ENCODE measurements at places on chromosomes 6 and 20.

DNA sequence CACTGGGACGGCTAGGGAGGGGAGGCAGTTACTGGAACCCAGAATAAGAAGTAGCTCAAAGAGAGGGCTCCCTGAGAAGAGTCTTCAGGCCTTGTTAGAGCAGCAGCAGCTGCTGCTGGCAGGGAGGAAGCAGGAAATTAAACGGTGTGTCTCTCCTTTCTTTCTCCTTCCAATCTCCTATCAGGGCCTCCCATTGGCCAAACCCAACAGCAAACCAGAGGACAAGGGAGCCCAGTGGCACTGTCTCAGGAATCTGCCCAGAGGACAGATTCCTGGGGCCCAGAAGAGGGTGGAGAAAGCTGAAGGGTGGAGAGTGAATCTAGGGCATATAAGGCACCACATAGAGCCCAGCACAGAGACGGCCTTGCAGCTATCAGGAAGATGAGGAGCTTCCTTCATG, 10.2 kb downstream of the BTN3A1 start:
- DNase-seq: no peak

DNA sequence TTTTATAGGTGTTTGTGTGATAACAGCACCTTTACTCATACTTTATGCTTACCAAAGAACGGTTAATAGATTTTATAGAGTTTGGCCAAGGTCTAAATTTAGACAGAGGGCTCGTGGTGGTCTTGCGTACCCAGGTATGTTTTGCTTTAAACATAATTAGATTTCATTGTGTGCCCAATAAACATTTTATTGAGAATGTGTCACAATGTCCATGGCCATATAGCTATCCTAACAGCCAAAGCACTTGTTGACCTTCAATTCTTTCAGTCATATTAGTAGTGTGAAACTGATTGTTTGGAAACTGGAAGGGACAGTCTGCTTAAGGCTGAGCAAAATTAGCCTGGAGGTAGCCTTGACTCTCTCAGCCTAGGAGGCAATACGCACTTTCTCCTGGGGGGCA, 48.3 kb upstream of the HDGFL1 start:
- no peak for DNase-seq

GRCh38 chr6:170433163-170434116, 119.7 kb downstream of the PSMB1 start:
- no peak for DNase-seq

- DNase-seq: no peak
These were observed 16.7 kb downstream of the ZNF292 start for GRCh38 chr6:87171938-87172633.

- no peak for DNase-seq
These were observed 78.5 kb upstream of the SIRPA start for GRCh38 chr20:1816384-1817381.

DNA sequence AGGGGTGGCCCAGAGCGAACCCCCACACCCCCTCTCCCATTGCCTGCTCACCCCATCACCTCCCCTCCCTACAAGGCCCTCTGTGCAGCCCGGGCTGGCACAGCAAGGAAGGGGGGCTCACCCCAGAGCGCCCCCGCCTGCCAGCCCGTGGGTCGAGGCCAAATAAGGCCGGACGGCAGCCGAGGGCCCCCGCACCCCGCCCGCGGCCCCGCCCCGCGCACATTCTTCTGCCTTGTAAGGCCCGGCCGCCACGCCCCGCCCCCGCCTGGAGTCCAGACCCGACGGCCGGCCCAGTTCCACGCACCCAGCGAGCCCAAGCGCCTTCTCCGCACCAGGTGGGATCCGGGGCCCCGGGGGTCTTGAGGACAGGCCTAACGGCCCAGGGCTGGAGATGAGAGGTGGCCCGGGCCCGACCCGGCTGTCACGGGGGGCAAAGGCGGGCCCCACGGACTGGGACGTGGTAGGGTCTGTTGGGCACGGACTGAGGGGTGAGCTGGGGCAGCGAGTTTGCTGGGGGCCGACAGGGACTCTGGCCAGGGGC, at the start of gene MYL9:
MYL9 (plus strand) TSS at position 293 of the 541 bp plus-strand sequence. CDS start 3,366 bp downstream, outside the sequence.
- no peak for DNase-seq

DNA sequence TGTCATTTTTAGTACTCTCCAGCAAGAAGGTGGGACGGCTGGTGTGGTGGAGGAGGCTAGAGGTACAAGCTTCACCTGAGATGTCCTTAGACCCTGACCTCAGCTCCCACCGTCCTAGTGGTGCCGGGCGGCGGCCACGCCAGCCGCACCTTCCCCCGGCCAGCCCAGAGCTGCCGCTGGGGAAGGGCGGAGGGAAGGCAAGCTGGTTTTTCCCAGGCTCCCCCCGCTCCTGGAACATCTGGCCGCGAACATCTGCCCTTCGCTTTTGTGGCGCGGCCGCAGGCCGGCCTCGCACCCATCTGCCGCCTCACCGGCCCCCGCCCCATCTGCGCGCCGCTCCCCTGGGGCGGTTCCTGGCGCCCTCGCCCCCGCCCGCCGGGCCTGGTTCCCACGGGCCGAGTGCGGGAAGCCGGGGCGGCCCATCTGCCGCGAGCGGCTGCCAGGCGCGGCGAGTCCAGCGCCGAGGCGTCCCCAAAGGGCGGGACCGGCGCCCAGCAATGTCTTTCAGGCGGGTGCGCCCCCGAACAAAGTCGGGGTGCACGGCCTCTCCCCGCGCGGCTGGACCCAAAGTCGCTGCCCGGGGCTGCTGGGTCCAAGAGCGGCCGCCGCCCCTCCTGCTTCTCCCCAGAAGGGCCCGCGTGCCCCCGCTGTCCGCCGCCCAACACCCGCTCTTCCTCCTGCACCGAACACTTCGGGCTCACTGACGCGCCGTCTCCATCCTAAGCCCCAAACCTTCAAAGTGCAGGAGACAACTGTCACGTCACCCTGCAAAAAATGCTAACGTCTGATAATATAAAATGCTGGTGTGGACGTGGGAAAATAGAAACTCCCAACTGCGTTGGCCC, 17.3 kb upstream of the ID1 start:
- no peak for DNase-seq

GRCh38 chr20:38256966-38257365, 3.6 kb downstream of the KIAA1755 start:
- no peak for DNase-seq

- DNase-seq: no peak
These were observed 175.4 kb downstream of the SIM1 start for GRCh38 chr6:100289285-100289684.

DNA sequence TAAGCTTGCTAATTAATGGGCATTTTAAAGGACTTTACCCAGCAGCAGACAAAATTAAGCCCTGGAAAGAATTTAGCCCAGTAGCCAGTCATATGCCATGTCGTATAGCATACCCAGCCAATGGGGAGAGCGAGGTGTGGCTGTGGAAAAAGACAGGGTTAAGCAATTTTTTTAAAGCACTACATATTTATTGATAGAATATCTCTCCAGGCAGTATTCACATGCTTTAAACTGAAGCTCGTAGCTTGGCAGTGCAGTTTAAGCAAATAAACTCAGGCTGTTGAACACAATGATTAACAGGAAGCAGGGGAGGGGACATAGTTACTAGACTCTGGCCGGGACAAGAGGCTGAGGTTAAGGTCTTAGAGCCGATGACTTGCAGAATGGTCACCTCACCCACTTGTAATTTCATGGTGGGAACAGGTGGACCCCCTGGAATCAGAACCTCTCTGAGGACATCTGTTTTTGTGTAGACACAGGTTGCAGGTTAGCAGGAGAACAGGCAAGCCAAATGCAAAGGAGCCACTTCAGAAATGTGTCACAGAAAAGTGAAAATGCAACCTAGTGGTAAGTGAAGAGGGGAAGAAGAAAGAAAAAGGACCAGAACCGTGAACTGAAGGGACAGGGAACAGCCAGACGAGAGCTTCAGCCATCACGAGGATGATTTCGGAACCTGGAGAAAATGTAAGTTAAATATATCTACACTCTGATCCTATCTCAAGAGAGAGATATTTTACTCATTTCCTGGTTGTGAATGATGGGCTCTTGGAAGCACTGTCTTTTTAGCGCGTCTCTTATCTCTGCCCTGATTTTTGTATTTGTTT, 7.2 kb downstream of the GCNT2 start:
- DNase-seq: no peak

DNA sequence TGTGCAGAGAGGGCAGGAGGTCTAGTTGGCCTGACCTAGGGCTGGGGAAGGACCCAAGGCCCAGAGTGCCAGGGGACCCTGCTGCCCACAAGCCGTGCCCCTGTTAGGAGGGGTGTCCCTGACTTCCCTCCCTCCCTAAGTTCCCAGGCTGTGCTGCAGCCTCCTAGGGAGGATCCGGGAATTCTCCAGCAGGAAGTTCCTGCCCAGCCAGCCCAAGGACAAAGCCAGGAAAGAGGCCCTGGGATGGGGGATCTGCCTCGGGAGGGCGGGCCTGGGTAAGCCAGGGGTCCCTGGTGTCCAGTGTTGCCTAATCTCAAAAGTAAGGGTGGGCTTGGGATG, 9.3 kb upstream of the BAK1 start:
- no peak for DNase-seq

GRCh38 chr6:15285682-15286294, 39.9 kb downstream of the JARID2 start:
- DNase-seq: no peak

- no peak for DNase-seq
These were observed 11.9 kb upstream of the TMEM170B start for GRCh38 chr6:11525468-11526155.

- no peak for DNase-seq
These were observed 96.8 kb upstream of the MLIP start for GRCh38 chr6:54014440-54014839.

DNA sequence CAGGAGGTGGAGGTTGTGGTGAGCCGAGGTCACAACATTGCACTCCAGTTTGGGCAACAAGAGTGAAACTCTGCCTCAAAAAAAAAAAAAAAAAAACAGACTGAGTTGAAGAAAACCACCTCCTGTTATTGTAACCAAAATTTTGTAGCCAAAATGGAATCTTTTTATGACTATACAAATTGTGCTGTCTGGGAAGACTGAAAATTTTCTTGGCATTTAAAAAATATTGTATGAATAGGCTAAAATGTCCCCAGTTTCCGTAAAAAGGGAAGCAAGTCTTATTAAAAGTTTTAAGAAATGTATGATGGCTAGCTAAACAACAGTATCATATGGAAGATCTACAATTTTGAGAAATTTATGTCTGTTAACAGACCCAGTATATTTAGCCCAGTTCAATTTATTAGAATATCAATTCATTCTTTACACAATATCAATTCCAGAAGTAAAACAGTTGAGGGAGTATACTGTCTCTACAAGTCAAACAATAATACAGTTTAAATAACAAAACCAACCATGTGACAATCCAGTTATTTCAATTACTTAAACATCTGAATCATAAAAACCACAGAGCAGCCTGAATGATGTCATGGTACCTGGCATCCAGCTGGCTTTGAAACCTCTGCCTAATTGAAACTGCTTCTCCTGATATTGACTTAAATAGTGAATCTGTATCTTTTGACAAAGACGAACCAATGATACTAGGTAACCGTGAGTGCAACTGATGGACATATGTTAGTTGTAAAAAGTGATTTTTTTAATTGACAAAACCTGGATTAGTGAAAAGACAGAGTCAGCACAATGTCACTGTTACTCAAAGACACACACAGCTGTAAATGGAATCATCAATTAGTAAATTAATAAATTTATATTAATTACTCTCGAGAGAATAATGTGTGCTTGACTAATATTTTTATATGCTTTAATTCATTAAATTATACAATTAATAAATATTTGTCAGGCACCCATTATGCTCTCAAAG, 166.6 kb upstream of the MARCKS start:
- no peak for DNase-seq

DNA sequence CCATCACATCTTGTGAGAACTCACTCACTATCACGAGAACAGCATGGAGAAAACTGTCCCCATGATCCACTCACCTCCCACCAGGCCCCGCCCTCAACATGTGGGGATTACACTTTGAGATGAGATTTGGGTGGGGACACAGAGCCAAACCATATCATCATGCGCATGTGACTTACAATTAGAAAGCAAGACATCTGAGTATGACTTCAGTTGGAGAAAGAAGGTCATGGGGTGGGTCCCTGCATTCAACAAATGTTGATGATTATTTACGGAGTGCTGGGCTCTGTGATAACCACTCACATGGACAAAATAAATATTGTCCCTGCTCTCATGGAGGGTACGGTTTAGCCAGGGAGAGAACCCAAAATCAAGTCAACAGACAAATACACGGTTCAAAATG, 37.9 kb downstream of the VSTM2L start:
- DNase-seq: no peak

DNA sequence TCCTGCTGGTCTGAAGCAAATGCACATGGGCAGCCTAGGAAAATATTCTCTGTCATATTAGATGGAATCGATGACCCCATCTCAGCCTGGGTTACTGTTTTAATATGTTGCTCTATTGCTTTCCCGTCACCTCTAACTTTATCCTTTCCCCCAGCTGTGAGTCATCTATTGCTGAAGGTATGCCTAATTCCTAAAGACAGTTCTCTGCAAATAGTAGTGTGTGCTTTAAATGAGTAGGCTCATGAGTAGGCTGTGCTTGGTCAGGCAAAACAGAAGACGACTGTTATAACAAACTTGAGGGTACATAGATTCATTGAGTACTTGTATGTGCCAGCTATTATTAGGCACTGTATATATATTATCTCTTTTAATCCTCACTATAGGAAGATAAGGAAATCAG, 47.2 kb downstream of the CTNNBL1 start:
- no peak for DNase-seq

Measured in effector CD4-positive, alpha-beta T cell (primary cell).